Stimulated activated CD8-positive, alpha-beta memory T cell treated with anti-CD3 and anti-CD28 coated beads, Interleukin-4, amount 100 ng/mL, for 48 hours (primary cell): ENCODE measurements at places on chromosomes 3 and 15.

- no peak for DNase-seq
Measured at GRCh38 chr3:52558436-52558835, 22.0 kb downstream of the UQCC5 start.

DNA sequence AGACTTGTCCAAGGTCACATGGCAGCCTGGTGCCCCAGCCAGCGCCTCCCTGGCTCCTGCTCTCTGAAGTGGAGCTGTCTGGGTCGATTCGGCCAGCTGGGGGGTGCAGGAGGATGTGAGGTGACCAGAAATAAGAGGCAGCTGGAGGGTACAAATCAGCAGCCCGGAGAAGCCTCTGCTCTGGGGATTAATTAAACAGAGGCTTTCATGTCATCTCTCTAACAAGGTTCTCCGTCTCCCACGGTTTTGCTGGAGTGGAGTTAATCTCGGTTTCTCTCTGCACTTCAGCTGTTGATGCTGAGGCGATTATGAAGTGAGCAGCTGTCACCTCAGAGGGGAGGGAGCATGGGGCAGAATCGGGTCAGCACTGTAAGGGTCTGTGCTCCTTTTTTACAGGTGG, 236.8 kb downstream of the TLE3 start:
- no peak for DNase-seq

GRCh38 chr3:170773682-170774425, 96.1 kb downstream of the RPL22L1 start:
- DNase-seq: no peak

- DNase-seq: no peak
Measured at GRCh38 chr3:190432216-190432615, 17.5 kb downstream of the TMEM207 start.

DNA sequence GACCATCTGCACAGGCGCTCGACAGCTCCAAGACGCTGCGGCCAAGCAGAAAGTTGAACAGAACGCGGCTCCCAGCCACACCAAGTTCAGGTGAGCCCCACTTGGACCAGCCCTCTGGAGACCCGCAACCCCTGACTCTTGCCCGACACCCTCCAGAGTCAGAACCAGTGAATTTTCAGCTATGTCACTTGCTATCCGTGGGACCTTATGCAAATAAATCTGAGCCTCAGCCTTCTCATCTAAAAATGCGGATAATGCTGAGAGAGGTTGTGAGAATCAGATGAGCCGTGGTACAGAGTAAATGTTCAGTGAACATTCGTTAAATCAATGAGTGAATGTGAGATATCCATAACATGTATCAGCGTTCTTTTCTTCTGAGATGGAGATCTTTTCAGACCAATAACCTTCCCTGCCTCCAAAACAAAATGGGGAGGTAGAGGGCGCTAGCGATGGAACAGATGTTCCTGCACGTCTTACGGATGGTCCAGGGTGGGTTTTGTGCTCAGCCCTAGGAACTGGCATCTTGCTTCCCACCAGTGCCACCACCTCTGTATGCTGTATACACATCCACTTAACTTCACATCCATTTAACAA, 524 bp downstream of the MRPS11 start:
- no peak for DNase-seq

DNA sequence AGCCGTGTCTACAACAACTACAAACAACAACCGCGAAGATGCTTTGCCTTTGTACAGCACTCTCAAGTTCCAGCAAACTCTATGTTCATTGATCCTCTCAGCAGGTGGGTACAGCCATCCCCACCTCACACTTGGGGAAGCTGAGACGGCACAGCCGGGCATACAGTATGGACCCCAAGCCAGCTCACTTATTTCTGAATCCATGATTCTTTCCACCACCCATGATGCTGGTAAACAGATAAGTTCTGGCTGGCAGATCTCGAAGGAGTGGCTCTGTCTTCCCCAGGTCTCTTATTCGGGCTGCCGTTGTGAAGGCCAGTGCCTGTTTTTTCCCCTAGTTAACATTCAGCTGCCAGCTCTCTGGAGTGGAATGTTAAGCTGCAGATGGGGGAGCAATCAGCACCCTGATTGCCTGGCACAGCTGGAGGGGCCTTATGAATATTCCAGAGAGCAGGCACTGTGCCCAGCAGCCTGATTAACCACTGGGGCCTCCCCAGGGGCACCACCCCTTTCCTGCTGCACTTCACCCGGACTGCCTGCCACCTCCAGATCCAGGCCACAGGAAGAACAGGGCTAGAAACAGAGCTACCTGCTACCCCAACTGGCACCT, 73.2 kb downstream of the CORO2B start:
- DNase-seq: no peak

DNA sequence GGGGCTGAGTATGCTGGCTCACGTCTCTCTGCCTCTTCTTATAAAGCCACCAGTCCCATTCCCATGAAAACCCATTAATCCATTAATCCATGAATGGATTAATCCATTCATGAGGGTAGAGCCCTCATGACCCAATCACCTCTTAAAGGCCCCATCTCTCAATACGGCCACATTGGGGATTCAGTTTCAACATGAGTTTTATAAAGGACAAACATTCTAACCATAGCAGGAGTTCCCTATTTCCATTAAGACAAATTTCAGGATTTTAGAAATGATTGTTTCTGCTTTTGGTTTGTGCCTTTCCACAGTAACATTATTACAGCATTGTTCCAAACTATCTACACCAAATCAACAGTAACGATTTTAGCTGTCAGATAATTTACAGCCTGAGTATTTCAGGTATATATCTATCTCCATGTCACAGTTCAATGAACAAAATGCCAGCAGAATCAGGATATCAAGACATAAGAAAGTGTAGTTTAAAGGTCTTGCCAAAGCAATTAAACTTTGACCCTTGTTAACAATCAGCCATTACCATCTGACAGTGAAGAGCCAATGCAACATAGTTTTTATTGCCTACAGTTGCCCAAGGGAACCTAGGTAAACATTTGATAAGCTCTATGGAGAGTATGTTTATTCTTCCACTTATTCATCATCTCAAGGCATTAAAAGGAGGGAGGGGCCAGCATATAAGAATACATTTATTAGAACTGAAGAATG, 3.8 kb downstream of the TSPAN3 start:
- no peak for DNase-seq

- DNase-seq: no peak
Measured at GRCh38 chr3:148204131-148204530, 493.6 kb upstream of the AGTR1 start.

GRCh38 chr3:187954873-187955586, 198.9 kb upstream of the LPP start:
- no peak for DNase-seq

DNA sequence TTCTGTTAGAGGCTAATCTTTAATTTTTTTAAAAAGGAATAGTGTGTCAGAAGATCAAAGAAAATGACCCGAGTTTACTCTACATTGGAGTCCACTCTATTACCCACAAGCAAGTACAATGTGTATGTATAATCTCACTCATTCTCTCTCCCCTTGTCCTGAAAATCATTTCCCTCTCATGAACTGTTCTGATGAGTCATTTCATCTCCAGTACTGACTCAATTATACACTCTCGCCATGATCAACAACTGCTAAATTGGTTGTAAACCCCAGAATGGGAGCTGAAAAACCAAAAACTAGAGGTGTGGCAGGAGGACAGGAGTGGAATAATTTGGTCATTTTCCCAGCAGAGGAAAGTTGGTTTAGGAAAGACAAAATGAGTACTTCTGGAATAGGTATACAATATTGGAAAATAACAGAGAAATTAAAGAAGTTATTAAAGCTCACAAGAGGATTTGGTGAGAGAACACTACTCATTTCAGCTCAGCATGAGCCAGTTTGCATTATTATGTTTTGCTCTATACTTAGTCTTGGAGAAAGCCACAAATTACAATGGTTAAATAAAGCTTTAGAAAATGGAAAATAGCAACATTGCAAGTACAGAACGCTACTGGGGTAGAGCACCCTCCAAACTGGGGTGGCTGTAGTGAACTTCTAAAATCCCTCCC, 144.3 kb upstream of the PFN2 start:
- DNase-seq: no peak
